ENCODE measurements at places on chromosomes 11 and 22.

GRCh38 chr11:30360741-30361140 is 37.8 kb downstream of the ARL14EP start:
- DNase-seq: no peak

- DNase-seq: no peak
Measured at GRCh38 chr11:64040684-64041322, 5.1 kb downstream of the FLRT1 start.

GRCh38 chr11:28346209-28346608 is 238.0 kb downstream of the METTL15 start:
- DNase-seq: no peak

DNA sequence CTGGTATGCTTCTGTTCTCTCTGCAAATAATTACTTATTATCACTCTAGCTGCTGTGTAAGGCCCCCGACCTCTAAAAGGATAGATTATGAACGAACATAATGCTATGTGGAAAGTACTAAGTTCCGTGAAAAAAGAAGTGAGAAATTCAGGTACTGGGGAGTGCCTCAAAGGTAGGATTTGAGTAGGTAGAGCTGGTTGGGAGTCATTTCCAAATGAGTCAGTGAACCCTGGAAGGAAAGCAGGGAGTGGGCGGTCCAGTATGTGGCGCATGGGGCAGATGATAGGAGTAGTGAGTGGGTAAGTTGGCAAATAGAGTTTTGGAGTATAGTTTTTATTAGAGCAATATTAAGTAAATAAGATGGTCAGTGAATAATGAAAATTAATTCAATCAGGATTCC is 2.4 kb downstream of the ZC3H12C start:
- DNase-seq: no peak

DNA sequence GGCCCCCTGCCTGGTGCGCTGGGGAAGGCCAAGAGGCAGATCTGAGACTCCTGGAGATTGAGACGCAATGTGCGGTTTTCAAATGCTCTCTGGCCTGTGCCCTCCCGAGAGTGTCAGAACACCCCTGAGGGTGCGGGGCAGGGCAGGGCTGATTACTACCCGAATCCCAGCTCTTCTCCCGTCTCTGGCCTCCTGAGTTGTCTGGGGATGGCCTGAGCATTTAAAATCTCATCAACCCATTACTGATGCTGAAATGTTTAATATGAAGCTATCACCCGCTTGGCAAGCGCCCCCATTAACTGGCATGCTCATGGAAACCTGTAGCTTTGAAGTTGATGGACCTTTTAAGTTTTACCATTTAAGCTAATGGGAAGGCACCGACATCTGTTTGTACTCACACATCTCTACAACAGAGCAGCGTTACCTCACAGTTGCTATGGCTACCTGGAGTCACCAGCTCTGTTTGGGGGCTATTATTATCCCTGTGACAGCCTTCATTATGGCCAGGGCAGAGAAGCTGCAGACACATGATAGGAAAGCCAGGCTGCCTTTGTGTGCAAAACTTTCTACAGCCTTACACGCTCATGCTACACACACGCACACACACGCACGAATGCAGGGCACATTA is 3.6 kb upstream of the MB start:
- no peak for DNase-seq

DNA sequence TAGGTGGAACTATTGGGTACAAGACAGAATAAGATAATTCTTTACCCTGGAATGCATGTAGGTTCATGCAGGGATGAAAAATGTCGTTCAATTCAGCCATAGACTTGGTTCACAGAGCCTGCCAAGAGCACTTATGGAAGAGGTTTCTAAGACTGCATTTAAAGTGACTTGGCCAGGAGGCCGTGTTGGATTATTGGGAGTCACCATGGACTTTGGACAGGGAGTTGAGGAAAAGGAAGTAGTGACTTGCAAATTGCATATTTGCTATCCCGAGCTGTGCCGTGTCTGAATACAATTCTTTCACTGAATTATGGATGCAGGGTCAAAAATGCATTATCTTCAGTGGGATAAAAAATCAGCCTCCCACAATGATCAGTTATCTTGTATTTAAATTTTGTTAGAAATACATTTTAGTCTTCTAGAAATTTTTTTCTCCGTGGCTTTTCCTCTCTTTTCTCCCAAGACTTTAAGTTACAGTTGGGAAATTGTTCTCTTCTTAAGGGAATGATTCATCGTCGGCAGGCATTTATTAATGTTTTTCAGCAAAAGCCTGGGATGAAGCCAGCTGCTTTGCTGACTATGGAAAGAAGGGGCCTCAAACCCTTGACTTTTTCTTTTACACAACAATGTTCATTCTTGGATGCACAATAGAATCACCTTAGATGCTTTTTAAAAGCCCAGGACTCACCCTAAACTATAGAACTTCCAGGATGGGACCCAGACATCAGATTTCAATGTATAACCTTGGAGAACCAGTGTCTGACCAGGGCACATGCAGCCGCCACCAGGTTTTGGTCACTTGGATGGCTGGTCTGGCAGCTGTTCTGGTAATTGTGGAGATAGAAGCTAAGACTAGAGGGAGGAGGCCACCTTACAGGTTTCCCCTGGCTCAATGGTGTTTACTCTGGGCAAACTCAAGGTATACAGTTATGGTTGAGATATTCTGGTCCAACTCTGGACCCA is 70.8 kb downstream of the FAT3 start:
- DNase-seq: no peak

- no peak for DNase-seq
Measured at GRCh38 chr22:40031766-40032470, 37.2 kb downstream of the FAM83F start.

DNA sequence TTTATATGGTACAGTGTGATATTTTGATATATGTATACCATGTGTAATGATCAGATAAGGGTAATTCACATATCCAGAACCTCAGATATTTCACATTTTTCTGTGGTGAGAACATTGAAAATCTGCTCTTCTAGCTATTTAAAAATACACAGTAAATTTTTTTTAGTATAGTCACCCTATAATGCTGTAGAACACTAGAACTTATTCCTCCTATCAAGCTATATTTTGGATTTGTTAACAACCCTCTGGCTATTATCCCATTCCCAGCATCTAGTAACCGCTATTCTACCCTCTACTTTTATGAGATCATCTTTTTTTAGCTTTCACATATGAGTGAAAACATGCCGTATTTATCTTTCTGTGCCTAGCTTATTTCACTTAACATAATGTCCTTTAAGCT is 65.5 kb upstream of the SYT9 start:
- no peak for DNase-seq

- no peak for DNase-seq
Measured at GRCh38 chr22:48001101-48001500, 1238.7 kb downstream of the TBC1D22A start.

- no peak for DNase-seq
Measured at GRCh38 chr22:19734837-19735382, 11.6 kb downstream of the GP1BB start.

DNA sequence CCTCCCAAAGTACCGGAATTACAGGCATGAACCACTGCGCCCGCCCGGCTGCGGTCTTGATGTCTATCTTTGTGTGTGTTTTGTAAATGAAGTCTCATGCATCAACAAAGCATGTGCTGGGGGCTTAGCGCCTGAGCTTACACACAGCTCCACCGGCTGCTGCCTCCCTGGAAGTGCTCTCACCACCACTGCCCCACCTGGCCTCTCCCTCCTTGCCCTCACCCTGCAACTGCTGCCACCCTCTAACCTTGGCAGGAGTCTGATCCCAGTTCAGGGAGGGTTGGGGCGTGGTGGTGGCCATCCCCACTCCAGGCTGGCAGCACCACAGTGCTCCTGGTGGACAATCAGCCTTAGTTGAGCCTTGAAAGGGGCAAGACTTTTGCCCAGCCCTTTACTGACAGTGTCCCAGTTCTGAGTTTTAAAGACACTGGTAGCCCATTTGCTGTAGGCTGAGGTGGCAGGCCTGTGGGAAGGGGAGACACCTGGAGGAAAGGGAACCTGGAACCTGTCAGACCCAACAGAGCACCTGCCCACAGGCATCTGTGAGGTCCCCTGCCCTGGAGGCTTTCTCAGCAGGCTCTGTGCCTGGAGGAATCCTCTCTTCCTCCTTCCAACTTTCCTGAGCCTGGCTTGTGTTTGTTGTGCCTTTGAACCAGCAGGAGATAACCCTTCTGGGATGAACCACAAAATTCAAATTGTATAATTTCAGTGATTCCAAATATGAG is 42.4 kb upstream of the WEE1 start:
- no peak for DNase-seq

DNA sequence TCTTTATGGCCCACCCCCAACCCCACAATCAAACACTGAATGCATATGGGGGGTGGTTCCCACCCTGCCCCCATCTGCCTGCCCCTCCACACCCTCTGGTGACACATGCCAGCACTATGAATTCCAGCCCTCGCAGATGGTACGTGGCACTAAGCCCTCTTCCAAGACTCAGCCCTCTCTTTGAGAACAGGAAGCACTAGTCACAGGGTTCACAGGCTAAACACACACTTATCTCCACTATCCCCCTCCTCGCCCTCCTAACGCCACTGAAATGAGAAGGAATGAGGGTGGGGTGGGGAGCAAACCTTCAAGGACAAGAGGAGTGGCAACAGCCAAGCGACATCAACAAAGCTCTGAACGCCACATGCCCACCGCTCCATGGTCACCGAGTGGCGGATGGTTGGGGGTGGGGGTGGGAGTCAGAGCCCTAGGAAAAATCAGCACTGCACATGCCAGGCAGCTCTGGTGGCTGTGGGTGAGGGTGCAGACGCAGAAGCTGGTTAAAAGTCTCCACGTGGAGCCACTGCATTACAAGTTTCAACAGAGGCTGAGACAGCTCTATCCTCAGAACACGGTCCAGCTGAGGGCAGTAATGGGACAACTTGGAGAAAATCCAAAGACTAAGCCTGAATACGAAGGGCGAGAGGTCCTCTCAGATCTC is 33.6 kb downstream of the TMEM184B start:
- DNase-seq: no peak

DNA sequence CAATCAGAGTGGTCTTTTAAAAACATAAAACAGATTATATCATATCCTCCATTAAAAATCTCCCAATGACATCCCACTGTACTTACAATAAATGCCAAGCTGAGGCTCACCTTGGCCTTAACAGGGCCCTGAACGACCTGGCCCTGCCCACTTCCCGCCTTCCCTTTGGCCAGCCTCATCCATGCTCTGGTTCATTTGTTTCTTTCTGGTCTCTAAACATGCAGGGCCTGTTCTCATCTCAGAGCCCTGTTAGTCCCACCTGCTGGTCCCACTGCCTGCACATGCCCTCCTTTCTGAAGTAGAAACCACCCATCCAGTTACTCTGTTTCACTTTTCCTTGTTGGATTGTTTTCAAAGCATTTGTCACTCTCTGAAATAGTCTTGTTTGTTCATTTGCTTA is 227.4 kb downstream of the INSC start:
- no peak for DNase-seq

DNA sequence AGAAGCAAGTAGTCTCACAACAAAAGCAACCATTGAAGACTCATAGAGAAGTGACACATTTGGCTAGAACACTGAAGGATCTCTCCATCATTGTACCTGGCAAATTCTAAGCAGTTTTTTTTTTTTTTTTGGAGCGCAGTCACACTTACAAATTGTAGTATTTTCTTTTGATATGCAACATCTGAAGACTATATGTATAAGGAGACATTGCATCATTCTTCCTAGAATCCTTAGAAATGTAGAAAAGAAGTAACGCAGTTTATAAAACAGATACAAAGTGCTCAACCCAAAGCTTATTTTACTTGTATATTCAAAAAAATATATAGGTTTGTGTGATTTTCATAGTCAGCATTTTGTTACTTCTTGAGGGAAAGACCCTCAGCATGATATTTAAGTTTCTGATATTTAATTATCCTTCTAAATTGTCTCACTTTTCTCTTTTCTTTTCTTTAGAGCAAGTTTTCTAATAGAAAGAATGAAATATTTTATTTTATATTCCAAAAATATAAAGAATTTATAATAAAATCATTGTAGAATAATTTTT is 20.0 kb downstream of the KDM4D start:
- no peak for DNase-seq

- DNase-seq: no peak
Measured at GRCh38 chr11:46693597-46694012, 6.8 kb downstream of the ARHGAP1 start.

- no peak for DNase-seq
Measured at GRCh38 chr11:111307472-111308108, 9.2 kb downstream of the POU2AF3 start.

GRCh38 chr11:44784436-44784760 is 57.6 kb downstream of the TSPAN18 start:
- DNase-seq: no peak

DNA sequence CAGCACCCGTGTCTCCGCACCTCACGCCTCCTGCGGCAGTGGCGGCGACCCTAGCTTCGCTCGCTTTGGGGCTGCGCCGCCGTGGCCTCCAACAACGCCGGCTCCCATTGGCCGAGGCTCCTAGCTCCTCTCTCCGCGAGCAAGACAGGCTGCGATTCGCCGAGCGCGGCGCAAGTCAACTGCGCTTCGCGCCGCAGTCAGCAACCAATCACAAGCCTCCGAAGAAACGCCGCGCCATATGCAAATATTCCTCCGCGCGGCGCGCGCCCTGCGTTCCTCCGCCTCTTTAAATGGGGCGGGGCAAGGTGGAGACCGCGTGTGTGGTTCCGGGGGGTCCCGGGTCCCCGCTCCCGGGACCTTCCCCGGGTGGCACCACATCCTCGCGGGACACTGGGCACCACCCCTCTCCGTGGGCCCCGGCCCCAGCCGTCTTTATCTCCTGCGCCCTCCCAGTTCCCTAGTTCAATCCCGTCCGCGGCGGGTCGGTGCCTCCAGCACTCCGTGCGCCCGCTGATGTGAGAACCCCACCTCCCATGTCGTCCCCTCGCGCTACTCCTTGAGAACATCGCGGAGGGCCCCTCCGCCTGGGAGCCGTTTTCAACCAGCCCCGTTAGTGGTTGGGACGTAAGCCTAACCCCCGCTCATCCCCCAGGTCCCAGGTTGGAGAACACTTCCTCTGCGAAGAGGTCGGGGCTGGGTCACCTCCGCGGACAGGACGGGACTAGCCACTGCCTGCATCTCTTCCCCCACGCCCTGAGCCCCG is at the start of gene NAP1L4:
NAP1L4 (minus strand) TSS at position 96 of the 763 bp plus-strand sequence. CDS start 13,109 bp downstream, outside the sequence.
- DNase-seq: peak; percentile 92

- DNase-seq: no peak
Measured at GRCh38 chr11:65401073-65401802, 14.8 kb downstream of the FRMD8 start.

DNA sequence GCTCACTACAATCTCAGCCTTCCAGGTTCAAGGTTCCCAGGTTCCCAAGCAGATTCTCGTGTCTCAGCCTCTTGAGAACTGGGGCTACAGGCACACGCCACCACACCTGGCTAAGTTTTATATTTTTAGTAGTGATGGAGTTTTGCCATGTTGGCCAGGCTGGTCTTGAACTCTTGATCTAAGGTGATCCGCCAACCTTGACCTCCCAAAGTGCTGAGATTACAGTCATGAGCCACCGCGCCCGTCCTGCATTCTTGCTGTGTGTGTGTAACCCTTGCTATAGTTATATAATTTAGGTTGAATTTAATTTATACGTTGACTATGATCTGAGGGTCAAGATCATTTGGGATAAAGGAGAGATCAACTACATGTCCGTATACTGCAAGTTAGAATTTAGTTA is 29.3 kb upstream of the ROBO3 start:
- DNase-seq: no peak

- DNase-seq: no peak
Measured at GRCh38 chr11:72918851-72919250, 104.6 kb downstream of the ATG16L2 start.

Data from stimulated activated CD4-positive, alpha-beta T cell treated with anti-CD3 and anti-CD28 coated beads, TNF-alpha, amount 100 ng/mL, for 1 hour (primary cell).